AG04450 (cell line): ENCODE measurements at places on chromosomes 12 and 14. TPM values are rescaled to one million over a fixed set of nuclear protein-coding genes. Genes with fewer than 3 reads are reported as not detected.

Gene TTC9
- polyA plus RNA-seq: 0.02 and 0.04 TPM in 2 replicates

Gene PSMC1
- polyA plus RNA-seq: 174 and 228 TPM in 2 replicates

Gene CCDC177
- polyA plus RNA-seq: not detected in 2 replicates

Gene ALDH1L2
- 90.5 and 116 TPM in 2 replicates for polyA plus RNA-seq

Gene HCAR3
- polyA plus RNA-seq: not detected in 2 replicates

Gene ABCD4
- polyA plus RNA-seq: 13.3 and 14.7 TPM in 2 replicates

Gene MMP14
- 365 and 448 TPM in 2 replicates for polyA plus RNA-seq

Gene MIP
- not detected in 2 replicates for polyA plus RNA-seq

Gene PLA2G1B
- 0.20 and 0.41 TPM in 2 replicates for polyA plus RNA-seq

Gene PTPRB
- polyA plus RNA-seq: 0.02 and 0.04 TPM in 2 replicates

Gene OR6C2
- not detected in 2 replicates for polyA plus RNA-seq

Gene CPSF2
- 45.5 and 55.3 TPM in 2 replicates for polyA plus RNA-seq

Gene CD163
- polyA plus RNA-seq: not detected in 2 replicates

Gene IQSEC3
- 0.47 and 0.71 TPM in 2 replicates for polyA plus RNA-seq

Gene FGF23
- polyA plus RNA-seq: not detected in 2 replicates

Gene SMCO2
- polyA plus RNA-seq: 0.14 and 0.55 TPM in 2 replicates

Gene RAB2B
- polyA plus RNA-seq: 32.6 and 36.7 TPM in 2 replicates

Gene PLEKHD1
- polyA plus RNA-seq: not detected in 2 replicates

Gene AQP2
- polyA plus RNA-seq: not detected in 2 replicates

Gene DDX47
- polyA plus RNA-seq: 91.3 and 113 TPM in 2 replicates

Gene B4GALNT3
- not detected in 2 replicates for polyA plus RNA-seq

Gene STX2
- 32.4 and 42.8 TPM in 2 replicates for polyA plus RNA-seq

Gene METTL25
- 4.3 and 7.9 TPM in 2 replicates for polyA plus RNA-seq

Gene SLC5A8
- not detected in 2 replicates for polyA plus RNA-seq

Gene KCNH3
- 0.01 and 0.11 TPM in 2 replicates for polyA plus RNA-seq

Gene FAM186B
- 0.05 and 0.07 TPM in 2 replicates for polyA plus RNA-seq

Gene OTOGL
- polyA plus RNA-seq: 0.05 and 0.07 TPM in 2 replicates

Gene CDH24
- polyA plus RNA-seq: 10.1 and 11.0 TPM in 2 replicates

Gene FAM181A
- polyA plus RNA-seq: not detected in 2 replicates

Gene PTGDR
- not detected in 2 replicates for polyA plus RNA-seq

Gene CFAP54
- 0.82 and 1.2 TPM in 2 replicates for polyA plus RNA-seq

Gene LRRIQ1
- polyA plus RNA-seq: 0.15 and 0.58 TPM in 2 replicates

Gene KRT71
- not detected in 2 replicates for polyA plus RNA-seq
